Gastrocnemius medialis (tissue), 4 donors: ENCODE measurements at places on chromosomes 5 and 9. TPM values are rescaled to one million over a fixed set of nuclear protein-coding genes. Genes with fewer than 3 reads are reported as not detected.

SH3RF2 gene
- total RNA-seq: 45.6 TPM

MYMK gene
- total RNA-seq: not detected

LCN15 gene
- total RNA-seq: not detected

GRCh38 chr5:61468483-61468865 lies 136.4 kb downstream of the ZSWIM6 start:
- H3K4me1 ChIP-seq: peaks cover 4% of the 10 kb centered on the region
- H3K27ac ChIP-seq: no peak overlapping the region
- H3K4me3 ChIP-seq: no peak overlapping the region
- no peaks in the 10 kb centered on the region for H3K27me3 ChIP-seq
- no peaks in the 10 kb centered on the region for H3K36me3 ChIP-seq

- H3K27me3 ChIP-seq: no peaks in the 10 kb centered on the region
- no peak overlapping the region for H3K27ac ChIP-seq
- DNase-seq: no peak
Measured at GRCh38 chr9:132319421-132320110, 35.2 kb downstream of the SETX start.

- peaks cover under 1% of the 10 kb centered on the region for H3K4me1 ChIP-seq
- no peaks in the 10 kb centered on the region for H3K36me3 ChIP-seq
- DNase-seq: no peak
- no peak overlapping the region for H3K27ac ChIP-seq
- H3K4me3 ChIP-seq: no peak overlapping the region
Measured at GRCh38 chr9:120418315-120418714, 161.7 kb downstream of the CDK5RAP2 start.

- no peak for DNase-seq
- no peaks in the 10 kb centered on the region for H3K4me1 ChIP-seq
- H3K27ac ChIP-seq: no peak overlapping the region
- H3K27me3 ChIP-seq: no peaks in the 10 kb centered on the region
Measured at GRCh38 chr5:56357426-56357825, 124.3 kb upstream of the ANKRD55 start.

ZFP37 gene
- 2.0 TPM for total RNA-seq

DNA sequence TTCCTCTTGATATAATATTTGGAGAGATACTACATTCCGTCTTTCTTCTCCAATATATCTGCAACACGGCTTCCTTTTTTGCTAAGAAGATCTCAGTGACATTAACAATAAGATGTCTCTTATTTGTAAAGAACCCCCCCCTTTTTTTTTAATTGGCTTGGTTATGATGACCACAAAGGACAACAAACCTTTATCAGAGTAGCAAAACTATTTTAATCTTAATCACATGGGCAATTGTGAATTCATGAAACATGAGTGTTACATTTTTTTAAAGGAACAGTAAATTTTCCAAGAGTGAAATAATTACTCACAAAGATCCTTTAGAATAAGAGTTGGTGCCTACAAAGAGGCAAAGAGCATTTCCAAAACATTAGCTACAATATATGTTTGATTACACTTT lies 554.1 kb downstream of the MAT2B start:
- no peak for DNase-seq
- no peaks in the 10 kb centered on the region for H3K27me3 ChIP-seq
- H3K27ac ChIP-seq: no peak overlapping the region

CARD6 gene
- total RNA-seq: 3.6 TPM

CXCL14 gene
- 2.3 TPM for total RNA-seq

DNA sequence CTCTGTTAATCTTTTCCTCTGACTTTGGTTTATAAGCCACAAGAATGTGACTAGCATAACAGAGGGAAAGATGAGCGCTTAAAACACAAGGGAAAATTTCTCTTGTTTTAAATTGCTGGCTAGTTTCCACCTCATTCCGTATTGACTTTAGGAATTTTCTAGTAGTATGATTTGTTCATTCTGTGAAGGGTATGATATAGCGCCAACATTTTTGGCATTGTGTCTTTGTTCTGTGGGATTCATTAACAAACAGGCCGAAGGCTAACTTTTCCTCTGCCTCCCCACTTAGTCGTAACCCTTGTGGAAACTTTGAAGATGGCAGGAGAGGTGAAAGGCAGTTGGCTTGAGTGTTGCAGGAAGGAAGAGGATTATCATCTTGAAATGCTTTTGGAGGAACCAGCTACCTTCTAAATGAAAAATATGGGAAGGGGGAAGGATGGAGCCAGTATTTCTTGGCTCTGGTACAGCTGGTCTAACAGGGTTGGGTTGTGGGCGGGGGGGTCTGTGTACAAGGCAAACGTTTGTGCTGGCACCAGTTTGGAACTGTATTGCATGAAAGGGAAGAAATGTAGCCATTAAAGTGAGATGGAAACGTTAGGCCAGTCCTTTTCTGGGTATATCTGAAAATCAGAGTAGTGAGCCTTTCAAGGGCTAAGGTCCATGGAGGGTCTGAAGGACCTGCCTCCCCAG lies 21.5 kb upstream of the DMRT2 start:
- no peaks in the 10 kb centered on the region for H3K4me1 ChIP-seq
- no peak for DNase-seq
- no peaks in the 10 kb centered on the region for H3K36me3 ChIP-seq
- H3K27me3 ChIP-seq: no peaks in the 10 kb centered on the region
- no peak overlapping the region for H3K4me3 ChIP-seq

OGN gene
- total RNA-seq: 1.7 TPM

IRX1 gene
- not detected for total RNA-seq

DNA sequence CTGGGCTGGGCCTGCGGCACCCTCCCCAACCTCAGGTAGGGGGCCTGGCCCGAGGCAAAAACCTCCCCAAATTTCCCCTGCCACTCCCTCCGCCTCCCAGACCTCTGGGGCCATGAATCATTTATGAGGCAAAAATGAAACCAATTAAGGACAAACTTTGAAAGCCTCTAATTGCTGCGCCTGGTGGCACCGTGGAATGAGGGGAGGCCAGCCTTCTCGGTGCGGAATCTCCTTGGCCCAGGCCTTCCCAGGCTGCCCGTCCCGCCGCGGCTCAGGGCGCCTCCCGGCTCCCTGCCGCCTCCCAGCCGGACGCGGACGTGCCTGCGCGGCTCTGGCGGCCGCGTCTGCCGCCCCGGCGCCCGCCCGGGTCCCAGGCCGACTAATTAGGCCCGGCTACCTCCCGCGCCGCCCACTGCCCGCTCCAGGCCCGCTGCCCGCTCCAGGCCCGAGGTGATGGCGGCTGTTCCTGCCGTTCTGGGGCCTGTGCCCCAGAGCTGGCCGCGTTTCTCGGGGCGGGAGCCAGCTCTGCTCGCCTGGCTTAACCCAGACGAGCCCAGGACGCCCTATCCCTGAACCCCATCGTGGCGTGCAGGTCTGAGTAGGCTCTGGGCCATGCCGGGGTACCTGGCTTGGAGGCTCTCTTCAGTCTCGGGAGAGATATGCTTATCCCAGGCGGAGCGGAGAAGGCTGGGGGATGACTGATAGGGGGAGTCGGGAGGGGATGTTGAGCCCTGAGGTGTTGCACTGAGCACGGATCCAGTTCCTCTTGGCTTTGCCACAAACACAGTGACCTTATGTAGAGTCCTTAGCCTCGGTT lies 20.1 kb downstream of the CXXC5 start:
- peak overlapping the region; percentile 99 for H3K27ac ChIP-seq
- H3K4me1 ChIP-seq: peaks cover 97% of the 10 kb centered on the region
- no peaks in the 10 kb centered on the region for H3K36me3 ChIP-seq

CCDC192 gene
- total RNA-seq: not detected

- H3K4me1 ChIP-seq: no peaks in the 10 kb centered on the region
- H3K36me3 ChIP-seq: no peaks in the 10 kb centered on the region
- H3K4me3 ChIP-seq: no peak overlapping the region
- H3K27ac ChIP-seq: no peak overlapping the region
- DNase-seq: no peak
- no peaks in the 10 kb centered on the region for H3K27me3 ChIP-seq
Measured at GRCh38 chr9:122446819-122447484, 30.8 kb downstream of the OR1J1 start.

GRCh38 chr9:92655896-92656536 lies 13.9 kb downstream of the IPPK start:
- no peaks in the 10 kb centered on the region for H3K27me3 ChIP-seq
- peaks cover 6% of the 10 kb centered on the region for H3K4me1 ChIP-seq
- H3K27ac ChIP-seq: no peak overlapping the region

GRCh38 chr5:58490402-58491050 lies 709 bp upstream of the GAPT start:
- H3K27me3 ChIP-seq: peaks cover 2% of the 10 kb centered on the region
- H3K27ac ChIP-seq: no peak overlapping the region
- no peak for DNase-seq
- H3K36me3 ChIP-seq: no peaks in the 10 kb centered on the region

PCDHB5 gene
- total RNA-seq: 0.85 TPM

DNA sequence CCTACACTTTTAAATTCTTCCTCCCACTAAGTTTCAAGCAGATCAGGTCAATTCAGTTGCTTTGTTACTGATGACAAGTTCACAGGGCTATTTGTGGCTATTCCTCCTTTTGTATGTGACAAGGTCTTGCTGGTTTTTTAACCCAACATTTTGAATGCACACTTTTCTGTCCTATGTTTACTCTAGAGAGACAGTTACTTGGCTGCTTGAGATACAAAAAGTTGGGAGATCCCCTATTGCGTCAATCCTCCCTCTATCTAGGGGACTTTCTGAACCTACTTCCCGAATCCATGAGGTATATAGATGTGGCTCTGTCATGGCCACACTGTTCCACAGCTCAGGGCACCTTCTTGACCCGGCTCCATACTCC lies 386.7 kb downstream of the NTRK2 start:
- no peak overlapping the region for H3K4me3 ChIP-seq
- no peaks in the 10 kb centered on the region for H3K4me1 ChIP-seq
- H3K27me3 ChIP-seq: no peaks in the 10 kb centered on the region
- no peaks in the 10 kb centered on the region for H3K36me3 ChIP-seq

NFIB gene
- total RNA-seq: 31.8 TPM

GRCh38 chr9:113176803-113177202 lies 26.0 kb downstream of the SLC31A2 start:
- H3K4me3 ChIP-seq: no peak overlapping the region
- peaks cover 88% of the 10 kb centered on the region for H3K36me3 ChIP-seq
- no peaks in the 10 kb centered on the region for H3K4me1 ChIP-seq
- no peak for DNase-seq
- no peaks in the 10 kb centered on the region for H3K27me3 ChIP-seq

CCDC152 gene
- 1.1 TPM for total RNA-seq

DNA sequence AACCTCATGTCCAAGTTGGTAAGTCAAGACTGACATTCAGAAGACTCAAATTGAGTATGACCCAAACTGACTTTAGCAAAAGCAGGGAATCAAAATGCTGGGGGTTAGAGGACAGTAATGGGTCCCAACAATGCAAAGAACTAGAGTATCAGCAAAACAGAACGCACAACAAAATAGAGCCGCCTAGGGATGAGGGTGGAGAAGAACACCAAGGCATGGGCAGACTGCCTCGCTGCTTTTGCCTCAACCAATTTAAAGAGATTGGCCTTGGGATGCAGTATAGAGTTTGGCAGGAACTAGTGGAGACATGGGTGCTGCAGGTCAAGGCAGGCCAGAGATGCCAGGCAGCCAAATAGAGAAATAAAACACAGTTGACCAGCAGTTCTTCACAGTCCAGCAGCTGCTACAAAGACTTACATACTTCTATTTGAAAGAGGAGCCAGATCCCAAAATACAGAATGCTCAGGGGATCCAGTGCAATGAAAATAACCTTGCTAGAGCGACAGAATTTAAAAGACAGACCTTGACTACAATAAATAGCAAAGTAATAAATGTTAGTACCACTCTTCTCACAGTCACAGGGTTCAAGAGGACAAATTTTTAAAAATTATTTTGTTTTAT lies 83.9 kb upstream of the NIPBL start:
- no peaks in the 10 kb centered on the region for H3K36me3 ChIP-seq
- no peaks in the 10 kb centered on the region for H3K27me3 ChIP-seq
- DNase-seq: no peak
- no peak overlapping the region for H3K27ac ChIP-seq
- no peak overlapping the region for H3K4me3 ChIP-seq

DNA sequence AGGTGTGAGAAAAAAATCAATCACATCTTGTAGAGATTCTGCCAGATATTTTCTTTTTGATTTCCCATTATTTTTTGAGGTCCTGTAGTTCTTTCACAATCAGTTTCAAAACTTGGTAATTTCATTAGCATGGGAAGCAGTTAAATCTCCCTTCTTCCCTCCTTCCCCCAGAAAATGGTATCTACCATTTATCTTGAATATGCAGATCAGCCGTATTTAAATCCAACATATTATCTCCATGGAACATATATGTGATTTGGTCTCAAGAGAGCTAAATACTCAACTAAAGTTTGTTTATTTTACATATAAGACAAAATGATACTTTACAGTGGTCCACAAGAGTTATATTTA lies 1034.8 kb downstream of the CDH12 start:
- H3K27me3 ChIP-seq: no peaks in the 10 kb centered on the region
- no peak overlapping the region for H3K27ac ChIP-seq
- H3K4me1 ChIP-seq: no peaks in the 10 kb centered on the region
- peak overlapping the region; percentile 20 for H3K4me3 ChIP-seq
- DNase-seq: no peak
- no peaks in the 10 kb centered on the region for H3K36me3 ChIP-seq

DNA sequence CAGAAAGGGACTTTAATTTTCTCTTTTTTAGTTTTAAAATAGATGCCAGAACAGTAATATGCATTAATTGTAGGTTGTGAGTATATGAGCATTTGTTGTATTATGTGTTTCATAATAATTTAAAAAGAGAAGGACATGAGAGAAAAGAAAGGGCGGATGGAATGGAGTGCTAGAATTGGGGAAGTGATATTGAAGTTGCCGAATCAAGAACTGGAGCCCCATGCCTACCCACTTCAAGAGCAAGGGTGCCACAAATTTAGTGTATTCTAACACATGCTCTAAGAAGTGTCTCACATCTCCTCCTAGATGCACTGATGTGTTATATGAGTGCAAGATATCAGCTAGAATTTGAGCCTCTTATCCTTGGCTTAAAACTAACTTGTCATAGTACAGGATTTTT lies 43.6 kb upstream of the FYB1 start:
- H3K36me3 ChIP-seq: no peaks in the 10 kb centered on the region
- DNase-seq: no peak
- no peaks in the 10 kb centered on the region for H3K27me3 ChIP-seq
- H3K4me3 ChIP-seq: no peak overlapping the region

CAPSL gene
- total RNA-seq: not detected

GRCh38 chr5:54778783-54779182 lies 206.6 kb downstream of the ESM1 start:
- no peak overlapping the region for H3K4me3 ChIP-seq
- H3K36me3 ChIP-seq: no peaks in the 10 kb centered on the region
- no peak for DNase-seq
- no peak overlapping the region for H3K27ac ChIP-seq
- no peaks in the 10 kb centered on the region for H3K4me1 ChIP-seq

DNA sequence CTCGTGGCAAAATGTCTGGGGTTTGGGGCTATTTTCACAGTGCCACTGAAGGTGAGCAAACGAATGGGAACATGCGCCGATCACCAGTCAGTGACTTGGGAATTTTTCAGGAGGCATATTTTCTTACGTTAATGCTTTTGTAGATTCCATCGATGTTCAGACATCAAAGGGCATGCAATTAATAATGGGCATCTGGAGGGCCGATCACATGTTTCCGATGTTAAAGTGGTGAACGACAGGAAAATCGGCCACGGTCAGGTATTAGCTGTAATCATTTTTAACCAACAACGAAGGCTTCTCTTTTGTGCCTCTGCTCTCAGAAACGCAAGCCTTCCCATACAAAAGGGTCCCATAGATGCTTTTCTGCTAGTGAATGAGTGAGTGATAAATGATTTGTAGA lies 155.0 kb upstream of the PITX1 start:
- no peak for DNase-seq
- no peaks in the 10 kb centered on the region for H3K36me3 ChIP-seq
- H3K27ac ChIP-seq: no peak overlapping the region
- H3K4me3 ChIP-seq: no peak overlapping the region
